ENCODE measurements at places on chromosomes 16 and 17.

GRCh38 chr16:75593825-75594820 lies 27.9 kb downstream of the GABARAPL2 start:
- DNase-seq = no peak

- DNase-seq = no peak
Measured at GRCh38 chr16:68275611-68276191, 11.4 kb downstream of the SLC7A6 start.

GRCh38 chr16:77962689-77963088 lies 59.7 kb upstream of the CLEC3A start:
- DNase-seq = no peak

GRCh38 chr16:47858333-47858982 lies 297.3 kb downstream of the ABCC12 start:
- no peak for DNase-seq

GRCh38 chr17:38654411-38655398 lies 20.1 kb downstream of the EPOP start:
- DNase-seq = no peak

- no peak for DNase-seq
Measured at GRCh38 chr16:12557786-12558185, 245.9 kb downstream of the CPPED1 start.

- DNase-seq = no peak
Measured at GRCh38 chr16:25107466-25107792, 4.1 kb upstream of the LCMT1 start.

DNA sequence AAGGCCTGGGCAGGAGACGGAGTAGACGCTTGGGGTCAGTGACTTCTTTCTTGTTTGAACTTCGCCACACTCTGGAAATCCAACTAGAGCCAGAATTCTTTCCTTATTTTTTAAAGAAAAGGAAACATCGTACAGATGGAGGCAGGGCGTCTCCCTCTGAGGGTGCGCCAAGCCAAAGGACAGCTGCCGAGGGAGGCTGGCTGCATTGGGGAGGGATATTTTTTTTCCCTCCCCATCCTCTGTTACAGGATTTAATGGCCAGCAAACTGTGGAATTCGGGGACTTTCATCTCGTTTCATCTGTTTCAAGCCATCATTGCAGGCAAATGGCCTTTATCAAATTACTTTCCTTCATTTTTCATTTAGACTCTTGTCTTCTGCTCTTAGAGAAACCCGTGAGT lies 15.9 kb downstream of the CDK5R1 start:
- no peak for DNase-seq

DNA sequence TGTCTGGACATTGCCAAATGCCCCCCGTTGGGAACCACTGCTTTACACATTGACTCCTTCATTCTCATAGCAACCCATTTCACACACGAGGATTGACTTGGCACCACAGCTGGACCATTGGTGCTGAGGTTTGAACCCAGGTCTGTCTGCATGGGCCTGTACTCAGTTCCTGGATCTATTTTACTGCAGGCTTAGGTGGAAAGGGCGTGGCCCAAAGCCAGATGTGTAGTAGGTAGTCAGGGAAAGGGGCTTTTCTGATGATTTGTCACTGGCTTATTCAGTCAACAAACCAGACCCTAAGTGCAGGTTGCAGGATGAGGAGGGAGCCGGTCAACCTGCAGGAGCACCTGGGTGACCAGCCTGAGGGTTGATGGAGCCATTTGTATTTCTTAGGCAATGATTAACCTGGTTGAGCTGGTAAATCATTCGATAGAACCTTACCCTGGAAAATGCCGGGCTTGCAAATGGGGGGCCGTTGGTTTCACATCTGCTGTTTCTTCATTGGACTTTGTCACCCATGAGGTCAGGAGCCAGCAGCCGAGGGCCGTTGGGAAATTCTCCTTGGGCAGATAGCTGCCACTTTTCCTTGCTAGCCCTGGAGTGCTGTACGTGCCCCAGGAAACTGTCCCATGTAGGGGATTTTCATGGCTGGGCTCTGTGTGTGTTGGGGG lies 104.4 kb downstream of the CMIP start:
- DNase-seq = no peak

DNA sequence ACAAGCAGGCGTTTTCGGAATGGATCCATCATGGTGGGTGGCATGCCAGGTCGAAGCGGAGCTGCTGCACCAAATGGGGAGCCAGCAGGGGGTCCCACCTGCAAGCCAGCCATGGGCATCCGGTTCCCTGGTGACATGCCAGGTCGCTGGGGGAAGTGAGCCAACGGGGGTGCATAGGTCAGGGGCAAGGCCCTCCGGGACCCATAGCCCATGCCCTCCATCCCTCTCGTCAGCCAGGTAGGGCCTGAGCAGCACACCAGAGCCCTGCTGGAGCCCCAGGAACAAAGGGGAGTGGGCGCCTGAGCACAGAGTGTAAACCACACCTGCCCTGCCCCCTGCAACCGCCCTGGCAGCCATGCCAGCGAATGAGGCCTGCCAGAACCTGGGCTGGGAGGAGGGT lies 5.0 kb downstream of the SMARCD2 start:
- no peak for DNase-seq

DNA sequence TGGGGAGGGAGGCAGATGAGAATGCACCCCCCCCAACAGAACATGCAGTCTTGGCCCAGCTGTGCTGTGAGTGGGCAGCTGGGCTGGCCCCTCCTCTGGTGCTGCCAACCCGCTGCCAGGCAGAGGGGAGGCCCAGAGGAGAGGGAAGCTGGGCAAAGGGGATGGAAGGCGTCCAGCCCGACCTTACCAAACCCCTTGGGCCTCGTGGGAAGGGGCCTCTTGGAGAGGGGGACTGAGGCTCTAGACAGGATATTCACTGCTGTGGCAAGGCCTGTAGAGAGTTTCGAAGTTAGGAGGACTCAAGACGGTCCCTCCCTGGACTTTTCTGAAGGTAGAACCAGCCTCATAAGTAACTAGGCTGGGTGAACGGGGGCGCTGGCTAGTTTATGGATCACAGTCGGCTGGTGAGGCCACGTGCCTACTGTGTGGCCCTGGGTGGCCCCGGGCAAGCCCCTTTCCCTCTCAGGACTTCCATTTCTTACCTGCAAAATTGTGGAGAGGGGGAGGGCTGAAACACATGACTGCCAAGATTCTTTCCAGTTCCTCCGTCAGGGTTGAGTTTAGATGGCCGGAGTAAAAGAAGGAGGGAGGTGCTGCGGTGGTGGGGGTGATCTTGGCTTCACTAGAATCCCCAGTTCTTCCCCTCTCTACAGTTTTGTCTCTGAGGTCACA lies 857 bp upstream of the STAT5A start:
- no peak for DNase-seq

DNA sequence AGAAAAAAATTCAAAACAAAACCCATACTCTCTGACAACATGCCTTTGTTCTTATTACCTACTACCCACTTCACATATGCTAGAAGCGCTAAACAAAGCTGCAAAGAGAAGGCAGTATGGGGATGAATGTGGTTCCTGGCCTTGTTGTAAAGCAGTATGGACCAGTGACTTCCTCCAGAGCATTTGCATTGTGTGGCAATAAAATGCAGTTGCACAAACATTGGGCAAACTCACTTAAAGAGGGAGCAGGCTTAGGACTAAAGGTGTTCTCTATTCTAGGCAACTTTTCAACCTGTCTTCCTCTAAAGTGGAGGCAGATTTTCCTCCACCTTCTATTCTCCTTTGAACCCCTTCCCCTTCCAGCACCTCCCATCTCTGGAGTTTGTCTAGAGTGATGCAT lies 17.1 kb downstream of the TMIGD1 start:
- no peak for DNase-seq

- no peak for DNase-seq
Measured at GRCh38 chr17:6380915-6381438, 53.9 kb downstream of the AIPL1 start.

- DNase-seq = no peak
Measured at GRCh38 chr17:15087946-15088345, 177.2 kb downstream of the PMP22 start.

DNA sequence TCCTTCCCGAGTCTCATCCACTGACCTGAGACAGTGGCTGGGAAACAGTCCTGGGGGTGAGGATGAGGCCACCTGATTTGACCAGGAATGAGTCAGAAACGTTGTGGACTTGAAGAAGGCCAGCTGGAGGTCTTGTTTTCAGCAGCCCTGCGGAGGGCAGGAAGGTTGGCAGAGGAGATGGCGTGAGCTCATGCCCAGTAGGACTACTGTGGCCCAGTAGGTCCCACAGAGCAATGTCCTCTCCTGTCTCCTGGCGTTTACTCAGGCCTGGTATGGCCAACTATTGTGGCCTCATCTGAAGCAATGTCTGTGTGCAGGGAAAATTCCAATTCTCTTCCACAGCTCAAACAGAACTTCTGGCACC lies 84.1 kb upstream of the DNAJA2 start:
- DNase-seq = no peak
